ENCODE measurements at places on chromosomes 16 and 17.

DNA sequence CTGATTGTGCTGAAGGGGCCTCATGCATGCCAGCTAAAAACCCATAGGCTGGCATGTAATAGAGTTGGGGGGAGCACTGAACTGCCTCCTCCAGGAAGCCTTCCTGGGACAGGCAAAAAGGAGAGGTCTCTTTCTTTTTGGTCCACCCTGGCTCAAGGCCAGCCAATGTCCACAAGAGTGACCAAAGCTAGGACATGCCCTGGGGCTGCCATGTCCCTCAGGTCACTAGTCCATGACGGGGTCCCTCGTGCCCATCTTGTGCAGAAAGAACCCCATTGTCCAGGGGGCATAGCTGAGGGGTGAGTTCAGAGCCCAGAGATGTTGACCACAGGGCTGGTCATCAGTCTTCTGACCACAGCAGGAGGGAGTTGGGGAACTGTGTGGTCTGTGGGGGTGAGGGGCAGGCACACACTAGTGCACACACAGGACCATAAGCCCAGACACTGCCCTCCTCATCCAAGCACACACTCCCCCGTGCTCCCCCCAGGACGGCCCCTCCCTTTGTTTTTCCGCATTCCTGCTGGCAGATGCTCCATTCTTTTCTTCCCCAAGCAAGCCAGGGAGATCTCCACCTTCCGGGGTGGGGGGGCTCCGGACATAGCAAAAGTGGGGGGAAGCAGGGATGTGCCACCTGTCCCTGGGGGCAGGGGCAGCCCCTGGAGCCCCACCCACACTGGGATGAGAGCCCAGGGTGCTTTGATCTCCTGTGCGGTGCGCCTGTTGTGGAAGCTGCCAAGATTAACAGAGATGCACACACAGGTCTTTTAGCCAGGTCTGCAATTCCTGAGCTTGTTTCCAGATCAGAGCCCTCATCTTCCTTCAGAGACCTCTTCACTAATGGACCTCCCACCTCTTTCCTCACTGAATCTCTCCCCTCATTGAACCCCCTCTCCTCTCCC lies 25.2 kb upstream of the PHB1 start:
- no peak for DNase-seq

DNA sequence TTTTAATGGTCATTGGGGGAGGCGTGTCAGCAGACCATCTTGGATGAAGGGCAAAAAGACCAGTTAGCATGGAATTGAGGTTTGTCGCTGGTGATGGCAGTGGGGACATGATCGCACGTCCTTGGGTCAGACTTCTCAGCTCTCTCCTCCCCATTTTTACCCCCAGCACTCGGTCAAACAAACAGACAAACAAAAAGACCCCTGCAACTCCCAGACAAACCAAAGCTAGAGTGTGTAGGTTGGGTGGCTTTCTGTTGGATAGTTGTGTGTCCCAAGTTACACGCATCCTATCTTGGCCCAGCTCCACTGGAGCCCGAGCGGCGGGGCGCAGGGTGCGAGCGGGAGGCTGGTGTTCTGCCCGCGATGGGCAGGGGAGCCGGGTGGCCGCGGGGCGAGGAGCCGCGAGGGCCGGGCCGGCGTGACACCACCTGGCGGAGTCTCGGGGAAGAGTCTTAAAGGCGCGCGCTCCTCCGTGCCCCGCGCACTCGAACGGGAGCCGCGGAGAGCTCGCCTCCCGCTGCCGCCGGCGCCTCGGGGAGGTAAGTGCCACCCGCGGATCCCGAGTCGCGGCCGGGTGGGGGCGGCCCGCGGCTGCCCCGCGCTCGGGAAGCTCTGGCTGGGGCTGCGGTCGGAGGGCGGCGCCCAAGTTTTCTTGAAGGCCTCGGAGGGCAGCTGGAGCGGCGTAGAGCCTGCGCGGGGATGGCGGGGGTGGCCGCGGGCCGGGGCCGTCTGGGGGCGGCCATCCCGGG lies 18.5 kb upstream of the NTN1 start:
- DNase-seq: no peak

GRCh38 chr16:50360779-50361178 lies 8.0 kb downstream of the BRD7 start:
- no peak for DNase-seq

GRCh38 chr16:24123275-24123674 lies 132.9 kb upstream of the CACNG3 start:
- no peak for DNase-seq

DNA sequence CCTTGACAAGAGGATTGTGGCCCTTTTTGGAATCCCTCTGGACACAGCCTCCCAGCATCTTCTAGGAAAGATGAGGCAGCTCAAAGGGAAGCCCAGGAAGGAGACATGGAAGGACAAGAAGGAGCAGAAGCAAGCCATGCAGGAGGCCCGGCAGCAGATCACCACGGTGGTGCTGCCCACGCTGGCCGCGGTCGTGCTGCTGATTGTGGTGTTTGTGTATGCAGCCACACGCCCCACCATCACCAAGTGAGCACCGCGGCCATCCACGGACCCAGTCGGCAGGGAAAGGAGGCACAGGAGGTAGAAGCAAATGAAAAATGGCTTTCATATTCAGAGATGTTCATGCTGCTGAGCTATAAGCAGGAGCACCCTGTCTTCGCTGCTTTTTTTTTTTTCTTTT lies 10.9 kb upstream of the MEIOC start:
- DNase-seq: no peak

DNA sequence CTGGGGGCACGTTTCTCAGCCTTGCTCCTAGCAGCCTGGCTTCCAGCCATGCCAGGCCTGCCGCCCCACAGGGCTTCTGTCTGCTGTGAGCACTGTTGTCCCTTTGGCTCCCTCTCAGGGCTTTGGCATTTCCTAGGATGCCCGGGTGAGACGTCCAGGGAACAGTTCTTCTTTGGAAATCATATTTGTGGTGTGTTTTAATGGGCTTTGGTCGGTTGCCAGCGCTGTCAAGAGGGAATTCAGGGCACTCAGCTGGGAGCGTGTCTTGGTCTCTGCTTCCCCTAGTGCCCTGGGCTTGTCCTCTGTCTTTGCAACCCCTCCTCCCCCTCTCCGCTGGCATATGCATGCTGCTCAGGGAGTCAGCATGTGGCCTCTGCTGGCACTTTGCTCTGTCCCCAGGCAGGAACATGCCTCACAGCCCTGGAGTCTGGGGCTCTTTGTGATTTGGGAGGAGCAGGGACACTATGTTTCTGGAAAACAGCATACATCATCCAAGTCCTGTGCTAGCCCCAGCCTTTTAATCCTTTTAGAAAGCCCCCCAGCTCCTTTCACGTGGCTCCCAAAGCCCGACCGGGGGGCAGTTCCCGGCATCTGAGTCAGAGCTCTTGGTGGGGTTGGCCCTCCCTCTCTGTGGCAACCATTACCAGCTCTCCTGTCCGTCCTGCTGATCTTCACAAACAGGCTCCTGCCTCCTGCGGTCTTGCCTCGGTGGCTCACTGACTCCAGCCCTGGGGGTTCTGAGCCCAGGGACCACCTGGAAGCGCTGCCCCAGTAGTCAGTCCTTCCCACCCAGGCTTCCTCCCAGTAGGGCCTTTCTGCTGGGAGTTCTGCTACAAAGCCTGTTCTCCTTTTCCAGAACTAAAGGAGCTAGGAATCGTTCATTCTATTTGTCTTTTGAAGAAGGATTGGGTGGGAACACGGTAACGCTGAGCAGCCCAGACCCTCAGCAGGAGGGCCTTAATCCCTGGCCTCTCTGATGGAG lies 26.7 kb downstream of the SAP30BP start:
- DNase-seq: no peak

DNA sequence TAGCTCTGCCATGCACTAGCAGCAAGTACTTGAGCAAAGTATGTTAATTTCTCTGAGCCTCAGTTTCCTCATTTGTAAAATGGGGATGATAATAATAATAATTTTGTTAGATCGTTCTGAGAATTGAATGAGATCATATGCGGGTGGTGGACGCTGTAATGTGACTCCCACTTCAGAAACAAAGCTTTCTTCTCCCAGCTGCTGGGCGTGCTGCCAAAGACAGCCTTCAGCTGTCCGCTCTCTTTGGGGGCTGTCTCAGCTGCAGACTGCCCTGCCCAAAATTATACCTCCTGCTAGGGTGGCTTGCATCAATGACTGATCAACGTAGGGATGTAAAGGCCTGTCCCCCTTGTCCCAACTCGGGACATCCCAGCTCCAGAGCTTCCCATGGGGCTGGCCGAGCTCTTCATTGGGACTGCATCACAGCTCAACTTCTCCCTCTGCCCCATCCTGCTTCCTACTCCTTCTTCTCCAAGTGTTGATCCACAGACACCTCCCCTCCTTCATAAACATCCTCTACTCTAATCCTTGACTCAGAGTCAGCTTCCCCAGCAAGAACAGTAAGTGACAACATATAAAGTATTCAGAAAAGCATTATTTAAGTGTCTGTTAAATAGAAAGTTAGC lies 30.7 kb upstream of the CDH5 start:
- DNase-seq: no peak

- no peak for DNase-seq
Measured at GRCh38 chr17:73157521-73157890, 7.3 kb upstream of the SSTR2 start.

DNA sequence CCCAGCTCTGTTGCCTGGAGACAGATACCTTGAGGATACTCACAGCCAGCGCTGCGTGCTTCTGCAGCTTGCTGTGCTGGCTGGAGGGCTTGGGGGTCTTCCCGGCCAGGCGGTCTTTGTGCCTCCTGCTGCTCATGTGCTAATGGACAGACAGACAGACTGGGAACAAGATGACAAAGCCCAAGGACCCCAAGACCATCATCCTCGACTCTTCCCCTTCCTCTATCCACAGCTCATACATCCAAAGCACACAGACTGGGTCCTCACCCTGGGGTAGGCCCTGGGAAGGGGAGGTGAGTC lies 7.7 kb downstream of the NKIRAS2 start:
- DNase-seq: no peak

- no peak for DNase-seq
Measured at GRCh38 chr16:84965428-84966415, 45.6 kb downstream of the ZDHHC7 start.

DNA sequence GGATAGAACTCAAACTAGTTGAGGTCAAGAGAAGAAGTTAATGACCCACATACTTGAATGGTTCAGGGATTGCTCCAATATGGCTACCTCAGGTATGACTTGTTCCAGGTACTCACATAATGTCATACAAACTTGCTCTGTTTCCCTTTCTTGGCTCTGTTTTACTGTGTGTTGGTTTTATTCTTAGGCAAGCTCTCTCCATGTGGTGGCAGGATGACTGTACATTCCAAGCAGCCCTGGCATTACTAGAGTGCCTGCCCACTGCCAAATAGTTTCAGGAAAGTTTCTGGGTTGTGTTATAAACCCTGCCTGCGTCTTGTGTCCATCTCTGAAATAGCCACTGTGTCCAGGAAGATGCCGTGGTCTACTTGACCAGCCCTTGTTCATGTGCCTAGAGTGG lies 476.8 kb downstream of the SHISA9 start:
- DNase-seq: no peak

DNA sequence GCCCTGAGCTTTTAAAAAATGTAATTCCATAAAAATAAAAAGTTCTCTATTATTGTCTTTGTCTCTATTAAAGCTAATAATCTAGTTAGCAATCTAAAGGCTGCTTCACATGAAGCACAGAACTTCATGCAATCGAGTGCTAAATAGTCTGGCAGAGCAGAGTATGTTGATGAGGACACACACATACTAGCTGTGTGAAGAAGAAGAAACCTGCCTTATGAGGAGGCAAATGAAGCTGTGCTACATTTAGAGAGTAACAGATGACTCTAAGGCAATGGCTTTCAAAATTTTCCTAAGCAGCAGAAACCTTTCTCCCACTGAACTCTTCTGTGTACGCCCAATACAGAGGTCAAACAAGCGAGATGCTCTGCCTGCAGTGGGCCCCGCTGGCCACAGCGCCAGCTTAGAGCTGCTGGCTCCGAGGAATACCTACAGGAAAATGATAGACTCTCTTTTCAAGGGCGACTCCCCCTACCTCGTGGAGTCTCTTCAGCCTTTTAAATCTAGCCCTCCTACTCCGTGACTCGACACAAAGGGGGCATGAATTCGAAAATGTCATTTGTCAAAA lies 39.2 kb downstream of the GNA13 start:
- no peak for DNase-seq

GRCh38 chr16:3536271-3536731 lies 35.5 kb downstream of the CLUAP1 start:
- no peak for DNase-seq

DNA sequence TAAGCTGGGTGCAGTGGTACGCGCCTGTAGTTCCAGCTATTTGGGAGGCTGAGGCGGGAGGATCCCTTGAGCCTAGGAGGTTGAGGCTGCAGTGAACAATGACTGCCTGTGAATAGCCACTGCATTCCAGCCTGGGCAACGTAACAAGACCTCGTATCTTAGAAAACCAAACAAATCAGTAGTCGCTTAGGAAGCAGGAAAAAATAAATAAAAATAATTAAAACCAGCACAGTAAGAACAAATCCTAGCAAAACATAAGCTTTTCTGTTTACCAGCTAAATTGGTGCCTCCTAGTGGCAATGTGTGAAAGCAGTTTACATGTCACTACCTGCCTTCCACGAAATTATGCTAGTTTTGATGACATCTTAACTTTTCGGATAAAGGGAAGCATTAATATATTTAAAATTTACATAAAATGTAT lies 1.3 kb downstream of the ARMC5 start:
- DNase-seq: no peak
